ENCODE measurements at places on chromosomes 3 and 15.

DNA sequence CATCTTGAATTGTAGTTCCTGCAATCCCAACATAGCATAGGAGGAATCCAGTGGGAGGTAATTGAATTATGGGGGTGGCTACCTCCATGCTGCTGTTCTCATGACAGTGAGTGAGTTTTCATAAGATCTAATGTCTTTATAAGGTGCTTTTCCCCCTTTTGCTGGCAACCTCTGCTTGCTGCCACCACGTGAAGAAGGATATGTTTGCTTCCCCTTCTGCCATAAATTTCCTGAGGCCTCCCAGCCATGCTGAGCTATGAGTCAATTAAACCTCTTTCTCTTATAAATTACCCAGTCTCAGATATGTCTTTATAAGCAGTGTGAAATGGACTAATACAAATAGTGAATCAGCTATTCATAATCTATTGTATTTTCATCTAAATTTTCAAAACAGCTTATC lies 537.3 kb downstream of the EPHA3 start:
- H3K27ac ChIP-seq = no peak overlapping the region
- H3K4me3 ChIP-seq = no peak overlapping the region
- no peaks in the 10 kb centered on the region for H3K27me3 ChIP-seq
- DNase-seq = no peak

GRCh38 chr3:104066658-104067057 lies 1300.1 kb upstream of the ALCAM start:
- no peak for DNase-seq
- no peaks in the 10 kb centered on the region for H3K36me3 ChIP-seq
- H3K27ac ChIP-seq = no peak overlapping the region
- H3K27me3 ChIP-seq = no peaks in the 10 kb centered on the region

GRCh38 chr3:9994086-9994844 lies 7.6 kb upstream of the EMC3 start:
- H3K36me3 ChIP-seq = peaks cover 42% of the 10 kb centered on the region
- no peak overlapping the region for H3K4me3 ChIP-seq
- peaks cover 6% of the 10 kb centered on the region for H3K4me1 ChIP-seq
- DNase-seq = no peak
- H3K27me3 ChIP-seq = no peaks in the 10 kb centered on the region

- no peak overlapping the region for H3K4me3 ChIP-seq
- H3K36me3 ChIP-seq = no peaks in the 10 kb centered on the region
- H3K27ac ChIP-seq = no peak overlapping the region
- peaks cover 14% of the 10 kb centered on the region for H3K4me1 ChIP-seq
Measured at GRCh38 chr3:57006949-57007419, 53.5 kb upstream of the SPATA12 start.

DNA sequence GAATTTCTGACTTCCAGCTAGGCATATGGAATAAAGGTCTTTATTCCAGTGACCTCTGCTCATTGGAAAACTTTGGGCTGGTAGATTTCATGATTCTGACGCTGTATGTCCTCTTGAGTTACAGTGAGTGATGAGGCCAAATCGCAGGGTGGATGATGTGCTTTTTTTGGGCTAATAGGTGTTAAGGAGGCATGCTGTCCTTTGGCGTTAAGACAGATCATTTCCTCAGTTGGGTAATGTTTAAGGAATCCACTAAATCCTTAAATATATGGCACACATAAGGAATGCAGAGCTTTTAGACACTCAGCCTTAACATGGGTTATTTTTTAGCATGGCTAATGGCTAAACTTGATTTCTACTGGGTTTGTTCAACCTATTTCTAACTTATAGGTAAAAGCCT lies 87.9 kb downstream of the LPP start:
- H3K4me3 ChIP-seq = no peak overlapping the region
- DNase-seq = no peak
- H3K27ac ChIP-seq = no peak overlapping the region
- H3K27me3 ChIP-seq = no peaks in the 10 kb centered on the region
- H3K36me3 ChIP-seq = peaks cover 4% of the 10 kb centered on the region

- DNase-seq = no peak
- no peaks in the 10 kb centered on the region for H3K36me3 ChIP-seq
- H3K27ac ChIP-seq = no peak overlapping the region
- H3K4me3 ChIP-seq = no peak overlapping the region
- H3K27me3 ChIP-seq = no peaks in the 10 kb centered on the region
Measured at GRCh38 chr3:108936924-108937689, 16.6 kb downstream of the GUCA1C start.

DNA sequence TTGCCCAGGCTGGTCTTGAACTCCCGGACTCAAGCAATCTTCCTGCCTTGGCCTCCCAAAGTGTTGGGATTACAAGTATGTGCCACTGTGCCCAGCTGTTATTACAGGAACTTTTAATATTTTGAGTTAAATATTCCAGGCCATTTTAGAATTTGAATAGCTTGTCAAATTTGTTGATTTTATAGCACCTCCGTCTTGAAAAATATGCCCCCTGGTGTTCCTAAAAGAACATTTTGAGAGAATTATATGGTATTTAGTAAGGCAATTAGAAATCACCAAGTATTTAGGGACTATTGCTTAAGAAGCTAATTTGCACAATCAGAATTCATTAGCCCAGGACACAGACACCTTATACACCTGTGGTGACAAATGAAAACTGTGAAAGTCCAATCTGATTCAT lies 23.7 kb downstream of the PDE8A start:
- peaks cover 9% of the 10 kb centered on the region for H3K4me1 ChIP-seq
- no peaks in the 10 kb centered on the region for H3K36me3 ChIP-seq
- H3K27ac ChIP-seq = no peak overlapping the region
- no peak overlapping the region for H3K4me3 ChIP-seq
- no peaks in the 10 kb centered on the region for H3K27me3 ChIP-seq
- DNase-seq = no peak

GRCh38 chr3:197327701-197328100 lies 29.3 kb upstream of the DLG1 start:
- DNase-seq = no peak
- H3K27ac ChIP-seq = no peak overlapping the region
- H3K4me3 ChIP-seq = no peak overlapping the region
- peaks cover 12% of the 10 kb centered on the region for H3K27me3 ChIP-seq
- no peaks in the 10 kb centered on the region for H3K36me3 ChIP-seq

DNA sequence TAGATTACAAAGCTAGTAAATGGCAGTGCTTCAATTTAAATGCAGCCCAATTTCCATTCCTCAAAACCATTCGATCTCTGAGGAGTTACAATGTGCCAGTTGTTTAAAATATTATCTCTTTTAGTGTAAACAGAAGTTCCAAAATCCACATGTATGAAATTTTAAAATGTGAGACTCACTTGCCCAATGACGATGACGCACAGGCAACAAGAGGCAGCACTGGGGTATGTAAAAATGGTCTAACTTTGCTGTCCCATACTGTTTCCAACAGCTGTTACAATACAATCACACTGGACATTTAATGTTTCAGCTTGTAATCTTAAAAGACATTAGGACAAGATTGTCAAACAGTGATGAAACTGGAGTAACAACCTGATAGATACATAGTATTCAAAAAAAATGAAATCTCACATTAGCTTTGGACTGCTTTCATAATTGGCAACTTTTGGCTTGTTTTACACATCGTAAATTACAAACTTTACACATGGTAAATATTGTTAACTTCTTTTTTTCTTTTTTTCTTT lies 12.2 kb downstream of the SLTM start:
- peaks cover 35% of the 10 kb centered on the region for H3K4me1 ChIP-seq
- H3K4me3 ChIP-seq = no peak overlapping the region
- no peak for DNase-seq
- peaks cover 30% of the 10 kb centered on the region for H3K36me3 ChIP-seq

GRCh38 chr15:90008607-90009006 lies 7.5 kb downstream of the ZNF710 start:
- H3K36me3 ChIP-seq = peaks cover 36% of the 10 kb centered on the region
- no peak for DNase-seq
- H3K27ac ChIP-seq = no peak overlapping the region
- H3K4me1 ChIP-seq = peaks cover 65% of the 10 kb centered on the region
- H3K27me3 ChIP-seq = no peaks in the 10 kb centered on the region

DNA sequence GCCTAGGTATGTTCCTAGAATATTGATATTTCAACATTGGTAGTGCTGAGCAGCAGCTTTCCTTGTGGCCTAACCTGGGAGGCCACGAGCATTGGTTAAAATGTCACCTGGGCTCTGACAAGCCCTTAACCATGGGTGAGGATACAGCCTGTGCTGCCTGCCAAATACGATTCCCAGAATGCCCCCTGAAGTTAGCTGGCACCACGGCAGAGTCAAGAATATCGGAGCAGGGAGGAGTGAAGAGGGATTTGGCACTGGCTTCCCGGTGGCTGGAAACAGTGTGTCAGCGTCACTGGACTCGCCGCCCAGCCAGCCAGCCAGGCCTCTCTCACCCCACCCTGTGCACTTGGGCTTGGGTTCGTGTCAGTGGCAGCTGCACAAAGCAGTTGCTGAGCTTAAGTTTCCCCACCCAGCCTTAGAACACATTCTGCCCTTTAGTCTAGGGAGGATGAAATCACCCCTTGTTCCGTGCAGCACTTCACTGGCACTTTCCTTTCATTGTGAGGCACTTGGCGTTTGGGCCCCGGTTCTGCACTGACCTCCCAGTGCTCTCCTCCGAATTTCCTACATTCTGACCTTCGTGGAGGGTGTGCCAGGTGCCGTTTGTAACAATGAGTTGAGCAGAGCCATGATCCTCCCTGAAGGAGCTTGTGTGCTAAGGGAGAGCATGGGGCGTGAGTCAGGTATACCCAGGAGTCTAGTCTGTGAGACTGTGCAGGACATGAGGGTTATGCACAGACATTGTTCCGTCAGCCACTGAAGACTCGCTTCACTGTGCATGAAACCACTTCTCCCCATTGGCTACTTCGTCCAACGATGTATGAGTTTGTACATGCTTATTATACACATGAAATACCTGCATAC lies 152.8 kb upstream of the BHLHE40 start:
- H3K4me3 ChIP-seq = peak overlapping the region; percentile 78
- H3K4me1 ChIP-seq = peaks cover 94% of the 10 kb centered on the region
- DNase-seq = no peak
- H3K27ac ChIP-seq = peak overlapping the region; percentile 86
- peaks cover 86% of the 10 kb centered on the region for H3K36me3 ChIP-seq
- no peaks in the 10 kb centered on the region for H3K27me3 ChIP-seq

DNA sequence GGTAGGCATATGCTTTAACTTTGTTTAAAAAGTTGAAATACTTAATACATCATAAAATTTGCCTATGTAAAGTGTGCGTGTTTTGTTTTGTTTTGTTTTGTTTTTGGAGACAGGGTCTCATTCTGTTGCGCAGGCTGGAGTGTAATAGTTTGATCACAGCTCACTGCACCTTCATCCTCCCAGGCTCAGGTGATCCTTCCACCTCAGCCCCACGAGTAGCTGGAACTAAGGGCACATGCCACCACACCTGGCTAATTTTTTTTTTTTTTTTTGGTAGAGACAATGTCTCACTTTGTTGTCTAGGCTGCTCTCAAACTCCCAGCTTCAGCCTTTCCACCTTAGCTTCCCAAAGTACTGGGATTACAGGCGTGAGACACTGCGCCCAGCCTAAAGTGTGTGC lies 42.5 kb downstream of the RAB7A start:
- no peak overlapping the region for H3K27ac ChIP-seq
- no peak for DNase-seq
- peaks cover 49% of the 10 kb centered on the region for H3K36me3 ChIP-seq

GRCh38 chr3:159634483-159634882 lies 354.2 kb upstream of the IL12A start:
- H3K4me1 ChIP-seq = no peaks in the 10 kb centered on the region
- H3K27me3 ChIP-seq = no peaks in the 10 kb centered on the region
- no peak for DNase-seq

- H3K4me3 ChIP-seq = no peak overlapping the region
- no peak overlapping the region for H3K27ac ChIP-seq
- H3K36me3 ChIP-seq = no peaks in the 10 kb centered on the region
Measured at GRCh38 chr15:39215015-39215414, 365.9 kb upstream of the THBS1 start.

DNA sequence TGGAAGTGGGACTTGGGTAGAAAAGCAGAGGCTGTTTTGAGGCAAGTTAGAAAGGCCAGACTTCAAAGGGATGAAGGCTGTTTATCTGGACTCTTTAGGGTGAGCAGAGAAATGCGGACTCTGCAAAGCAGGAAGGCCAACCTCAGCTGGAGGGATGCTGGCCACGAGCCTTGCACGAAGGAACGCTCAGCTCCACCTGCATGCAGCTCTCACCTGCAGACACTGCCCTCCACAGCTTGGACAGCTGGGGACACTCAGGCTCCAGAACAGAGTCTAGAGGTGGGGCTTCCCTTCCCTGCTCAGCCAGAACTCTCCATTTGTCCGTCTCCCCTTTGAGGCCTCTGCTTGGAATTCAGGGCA lies 229.7 kb downstream of the ADAMTS17 start:
- no peaks in the 10 kb centered on the region for H3K27me3 ChIP-seq
- H3K27ac ChIP-seq = peak overlapping the region; percentile 81
- peaks cover 35% of the 10 kb centered on the region for H3K4me1 ChIP-seq
- DNase-seq = no peak

DNA sequence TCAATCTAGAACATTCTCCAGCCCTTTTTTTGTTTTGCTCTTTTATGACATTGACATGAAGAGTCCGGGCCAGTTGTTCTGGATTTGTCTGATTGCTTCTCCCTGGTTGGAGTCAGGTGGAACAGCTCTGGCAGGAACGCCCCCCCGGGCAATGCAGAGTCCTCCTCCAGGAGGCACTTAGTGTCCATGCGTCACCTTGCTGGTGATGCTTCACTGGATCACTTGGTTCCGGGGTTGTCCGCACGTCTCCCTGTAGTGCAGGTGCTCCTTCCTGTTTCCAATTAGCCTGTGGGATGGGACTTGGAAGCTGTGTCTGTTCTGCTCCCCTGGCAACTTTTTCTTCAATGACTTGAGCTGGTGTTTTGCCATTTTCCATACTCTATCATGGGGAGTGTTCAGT lies 9.8 kb downstream of the CSK start:
- H3K4me1 ChIP-seq = peaks cover 93% of the 10 kb centered on the region
- H3K36me3 ChIP-seq = peaks cover 69% of the 10 kb centered on the region
- no peak for DNase-seq
- H3K4me3 ChIP-seq = peak overlapping the region; percentile 19
- H3K27me3 ChIP-seq = no peaks in the 10 kb centered on the region

GRCh38 chr15:92714077-92714476 lies 58.5 kb upstream of the FAM174B start:
- peaks cover 15% of the 10 kb centered on the region for H3K27me3 ChIP-seq
- DNase-seq = no peak
- H3K4me3 ChIP-seq = peak overlapping the region; percentile 63
- peaks cover 5% of the 10 kb centered on the region for H3K4me1 ChIP-seq
- H3K27ac ChIP-seq = no peak overlapping the region

- no peak overlapping the region for H3K4me3 ChIP-seq
- no peaks in the 10 kb centered on the region for H3K4me1 ChIP-seq
- no peak overlapping the region for H3K27ac ChIP-seq
- peaks cover 9% of the 10 kb centered on the region for H3K27me3 ChIP-seq
Measured at GRCh38 chr3:65354880-65355279, 667.1 kb upstream of the ADAMTS9 start.

- no peak overlapping the region for H3K27ac ChIP-seq
- no peak overlapping the region for H3K4me3 ChIP-seq
- no peak for DNase-seq
- H3K36me3 ChIP-seq = peaks cover 53% of the 10 kb centered on the region
- H3K4me1 ChIP-seq = peaks cover 18% of the 10 kb centered on the region
Measured at GRCh38 chr3:33035596-33035995, 61.4 kb downstream of the GLB1 start.
